Prostate gland (tissue), 2 donors: ENCODE measurements at places on chromosomes 12 and 14. TPM values are rescaled to one million over a fixed set of nuclear protein-coding genes. Genes with fewer than 3 reads are reported as not detected.

The C12orf60 gene
- 2.6 TPM for total RNA-seq

The DTX1 gene
- total RNA-seq, result 2.6 TPM

The PTGER2 gene
- 8.9 TPM for total RNA-seq

The DDHD1 gene
- total RNA-seq, result 23.6 TPM

The GLT8D2 gene
- total RNA-seq, result 3.1 TPM
